Endodermal cell (in vitro differentiated cells): ENCODE measurements at places on chromosomes 1 and 21. TPM values are rescaled to one million over a fixed set of nuclear protein-coding genes. Genes with fewer than 3 reads are reported as not detected.

DNA sequence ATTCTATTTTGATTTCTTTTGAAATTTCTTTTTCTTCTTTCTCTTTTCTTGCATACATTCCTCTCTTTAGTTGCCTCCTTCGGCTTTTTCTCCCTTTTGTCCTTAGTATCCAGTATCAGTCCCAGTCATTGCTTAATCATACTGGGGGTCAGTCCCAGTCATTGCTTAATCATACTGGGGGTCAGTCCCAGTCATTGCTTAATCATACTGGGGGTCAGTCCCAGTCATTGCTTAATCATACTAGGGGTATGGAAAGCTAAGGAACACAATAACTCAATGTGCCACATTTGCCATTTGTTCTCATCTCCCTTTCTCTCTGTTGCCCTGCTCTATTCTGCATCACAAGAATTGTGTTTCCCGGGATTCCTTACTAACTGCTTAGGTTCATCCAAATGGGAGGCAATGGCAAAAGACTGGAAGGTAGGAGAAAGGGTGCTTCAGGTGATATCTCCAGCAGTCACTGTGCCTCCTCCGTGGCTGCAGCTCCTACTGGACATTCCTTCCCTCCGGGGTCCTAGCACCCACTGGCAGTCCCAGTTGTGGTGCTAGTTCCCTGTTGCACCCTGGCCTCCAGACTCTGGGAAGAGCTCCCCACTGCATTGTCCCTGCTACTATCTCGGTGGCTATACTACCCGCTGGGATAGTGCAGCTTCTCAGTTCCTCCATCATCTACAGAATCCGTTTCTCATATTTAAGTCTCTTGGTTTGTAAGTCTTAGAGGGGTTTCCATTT is 32.6 kb upstream of the LAMC1 start:
- no peaks in the 10 kb centered on the region for H3K36me3 ChIP-seq
- H3K4me1 ChIP-seq, result no peaks in the 10 kb centered on the region
- H3K27ac ChIP-seq, result no peak overlapping the region

GRCh38 chr1:206477581-206478380 is 7.5 kb downstream of the IKBKE start:
- no peaks in the 10 kb centered on the region for H3K4me1 ChIP-seq
- DNase-seq, result no peak
- H3K36me3 ChIP-seq, result no peaks in the 10 kb centered on the region
- no peaks in the 10 kb centered on the region for H3K27me3 ChIP-seq
- H3K27ac ChIP-seq, result no peak overlapping the region

DNA sequence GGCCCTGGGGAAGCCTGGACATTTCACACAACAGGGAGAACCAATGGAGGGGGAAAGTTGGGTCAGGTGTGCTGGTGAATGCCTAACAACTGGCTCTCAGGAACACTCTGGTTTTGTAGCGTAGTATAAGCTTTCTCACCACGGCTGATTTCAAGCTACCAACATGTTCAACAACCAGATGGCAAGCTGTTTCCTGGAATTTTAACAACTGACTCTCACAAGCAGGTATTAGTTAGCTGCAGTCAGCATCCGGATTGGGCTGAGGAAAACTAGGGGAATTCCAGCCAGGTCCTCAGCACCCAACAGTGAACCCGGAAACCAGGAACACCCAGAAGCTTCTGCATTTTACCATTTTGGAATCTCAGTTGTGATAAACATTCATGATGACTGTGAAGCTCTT is 162.3 kb upstream of the CAMK1G start:
- H3K27ac ChIP-seq, result no peak overlapping the region
- no peaks in the 10 kb centered on the region for H3K27me3 ChIP-seq
- no peaks in the 10 kb centered on the region for H3K4me1 ChIP-seq
- no peak overlapping the region for H3K4me3 ChIP-seq
- DNase-seq, result no peak
- H3K36me3 ChIP-seq, result no peaks in the 10 kb centered on the region

DNA sequence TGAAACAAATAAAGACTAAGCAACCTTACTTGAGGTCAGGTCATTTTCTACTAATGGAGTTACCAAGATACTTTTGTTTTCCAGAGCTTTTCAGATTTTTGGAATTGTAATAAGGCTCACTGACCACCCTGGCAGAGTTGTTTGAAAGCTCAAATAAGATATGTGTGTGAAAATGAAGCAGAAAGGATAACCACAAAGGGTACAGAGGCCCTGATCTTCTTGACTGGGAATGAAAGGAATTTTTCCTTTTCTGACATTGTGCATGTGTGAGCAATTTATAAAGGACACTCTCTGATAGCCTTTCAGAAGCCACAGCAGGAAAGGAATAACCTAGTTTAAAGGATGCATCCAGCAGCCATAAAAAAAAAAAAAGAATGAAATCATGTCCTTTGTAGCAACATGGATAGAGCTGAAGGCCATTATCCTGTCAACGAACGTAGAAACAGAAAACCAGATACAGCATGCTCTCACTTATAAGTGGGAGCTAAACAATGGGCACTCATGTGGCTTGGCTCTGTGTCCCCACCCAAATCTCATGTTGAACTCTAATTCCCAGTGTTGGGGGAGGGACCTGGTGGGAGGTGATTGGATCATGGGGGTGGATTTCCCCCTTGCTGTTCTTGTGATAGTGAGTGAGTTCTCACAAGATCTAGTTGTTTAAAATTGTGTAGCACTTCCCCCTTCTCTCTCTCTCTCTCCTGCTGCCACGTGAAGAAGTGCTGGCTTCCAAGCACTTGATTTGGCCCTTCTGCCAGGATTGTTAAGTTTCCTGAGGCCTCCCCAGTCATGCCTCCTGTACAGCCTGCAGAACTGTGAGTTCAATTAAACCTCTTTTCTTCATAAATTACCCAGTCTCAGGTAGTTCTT is 3.1 kb upstream of the SRP9 start:
- H3K27ac ChIP-seq, result no peak overlapping the region
- H3K27me3 ChIP-seq, result no peaks in the 10 kb centered on the region
- peaks cover 7% of the 10 kb centered on the region for H3K4me1 ChIP-seq
- no peak overlapping the region for H3K4me3 ChIP-seq

DNA sequence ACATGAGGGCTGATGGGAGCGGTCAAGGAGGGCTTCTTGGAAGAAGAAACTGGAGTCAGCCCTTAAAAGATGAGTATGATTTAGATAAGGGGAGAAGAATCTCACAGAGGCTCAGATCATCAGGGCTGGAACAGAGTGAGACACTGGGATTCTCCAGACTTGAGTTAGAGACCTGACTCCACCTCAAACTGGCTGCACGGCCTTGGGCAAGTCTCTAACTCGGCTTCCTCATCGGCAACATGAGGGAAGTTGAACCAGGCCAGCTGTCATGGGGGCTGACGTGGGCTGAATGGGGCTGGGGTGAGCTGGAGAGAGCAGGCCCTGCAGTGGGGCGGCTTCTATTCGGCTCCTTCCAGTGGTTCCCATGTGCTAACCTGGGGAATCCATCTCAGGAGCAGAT is 2.5 kb downstream of the C1QC start:
- no peak overlapping the region for H3K27ac ChIP-seq
- H3K4me3 ChIP-seq, result no peak overlapping the region
- H3K27me3 ChIP-seq, result no peaks in the 10 kb centered on the region
- no peaks in the 10 kb centered on the region for H3K36me3 ChIP-seq
- no peak for DNase-seq

- H3K4me3 ChIP-seq, result no peak overlapping the region
- H3K27me3 ChIP-seq, result no peaks in the 10 kb centered on the region
- no peak overlapping the region for H3K27ac ChIP-seq
- H3K36me3 ChIP-seq, result peaks cover 16% of the 10 kb centered on the region
Observed at GRCh38 chr1:110394493-110394820, 3.6 kb upstream of the SLC16A4 start.

GRCh38 chr1:103373991-103374390 is 151.5 kb upstream of the RNPC3 start:
- no peaks in the 10 kb centered on the region for H3K4me1 ChIP-seq
- no peaks in the 10 kb centered on the region for H3K36me3 ChIP-seq
- H3K27ac ChIP-seq, result no peak overlapping the region
- no peak overlapping the region for H3K4me3 ChIP-seq
- no peak for DNase-seq

ASAP3 gene
- 62.3 and 78.7 TPM in 2 replicates for total RNA-seq
